Fibroblast of skin of abdomen (primary cell): ENCODE measurements at places on chromosomes 1 and 21.

DNA sequence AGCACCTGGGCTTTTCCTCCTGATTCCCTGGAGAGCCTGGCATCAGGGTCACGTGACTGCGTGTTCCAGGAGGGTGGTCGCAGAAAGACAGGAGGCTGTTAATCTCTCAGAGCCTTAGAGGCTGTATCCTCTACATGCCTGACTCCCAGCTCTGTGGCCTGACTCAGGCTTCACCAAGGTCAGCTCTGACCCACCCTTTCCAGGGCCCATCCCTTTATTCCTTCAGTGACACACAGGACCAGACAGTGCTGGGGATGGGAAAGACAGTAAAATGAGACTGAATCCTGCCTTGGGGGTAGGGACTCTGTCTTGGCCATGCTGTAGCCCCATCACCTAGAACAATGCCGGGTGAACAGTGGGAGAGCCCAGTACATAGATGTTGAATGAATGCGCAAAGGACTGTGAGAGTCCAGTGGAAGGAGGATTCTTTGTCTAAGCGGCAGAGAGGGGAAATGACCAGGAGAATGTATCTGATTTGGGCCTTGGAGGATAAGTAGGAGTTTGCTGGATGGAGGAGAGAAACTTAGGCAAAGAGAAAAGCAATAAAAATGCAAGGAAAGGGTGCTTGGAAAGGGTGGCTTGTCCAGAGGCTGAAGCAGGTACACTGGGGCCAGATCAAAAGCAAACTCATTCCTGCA, 33.0 kb downstream of the EPHX1 start:
- no peak for DNase-seq

DNA sequence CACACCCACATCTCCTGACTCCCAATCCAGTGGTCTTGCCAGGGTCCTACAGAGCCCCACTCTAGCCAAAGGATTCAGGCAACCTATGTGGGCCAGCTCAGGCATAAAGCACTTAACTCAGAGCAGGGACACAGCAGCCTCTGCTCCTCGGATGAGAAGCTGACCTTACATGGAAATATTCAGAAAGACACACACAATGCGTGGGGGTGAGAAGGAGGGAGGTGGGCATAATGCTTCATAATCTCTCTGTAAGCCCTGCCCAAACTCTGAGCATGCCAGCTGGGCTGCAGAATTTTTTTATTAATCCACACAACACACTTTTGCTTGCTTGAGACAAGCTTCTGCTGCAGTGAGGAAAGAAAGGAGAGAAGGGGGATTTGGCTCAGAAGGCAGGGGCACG, 21.6 kb downstream of the KCND3 start:
- DNase-seq = no peak

GRCh38 chr1:231059566-231060193, 19.6 kb upstream of the FAM89A start:
- peak; percentile 12 for DNase-seq

DNA sequence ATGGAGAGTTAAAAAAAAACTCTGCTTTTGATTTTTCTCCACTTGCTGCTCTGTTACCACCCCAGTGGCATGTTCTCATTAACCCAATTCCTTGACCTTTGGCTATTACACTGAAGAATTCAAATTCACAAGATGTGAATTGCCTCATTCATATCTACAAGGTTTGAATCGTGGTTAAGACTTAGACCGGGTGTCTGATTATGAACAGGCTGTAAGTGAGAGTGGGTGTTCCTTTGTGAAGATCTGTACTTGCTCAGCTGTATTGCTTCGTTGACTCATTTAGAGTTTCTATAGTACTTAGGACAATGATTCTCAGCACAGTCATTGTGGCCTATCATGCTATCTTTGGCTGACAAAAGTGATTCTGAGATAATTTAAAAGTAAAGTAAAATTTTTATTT, 36.4 kb downstream of the DNM3 start:
- peak; percentile 4 for DNase-seq

DNA sequence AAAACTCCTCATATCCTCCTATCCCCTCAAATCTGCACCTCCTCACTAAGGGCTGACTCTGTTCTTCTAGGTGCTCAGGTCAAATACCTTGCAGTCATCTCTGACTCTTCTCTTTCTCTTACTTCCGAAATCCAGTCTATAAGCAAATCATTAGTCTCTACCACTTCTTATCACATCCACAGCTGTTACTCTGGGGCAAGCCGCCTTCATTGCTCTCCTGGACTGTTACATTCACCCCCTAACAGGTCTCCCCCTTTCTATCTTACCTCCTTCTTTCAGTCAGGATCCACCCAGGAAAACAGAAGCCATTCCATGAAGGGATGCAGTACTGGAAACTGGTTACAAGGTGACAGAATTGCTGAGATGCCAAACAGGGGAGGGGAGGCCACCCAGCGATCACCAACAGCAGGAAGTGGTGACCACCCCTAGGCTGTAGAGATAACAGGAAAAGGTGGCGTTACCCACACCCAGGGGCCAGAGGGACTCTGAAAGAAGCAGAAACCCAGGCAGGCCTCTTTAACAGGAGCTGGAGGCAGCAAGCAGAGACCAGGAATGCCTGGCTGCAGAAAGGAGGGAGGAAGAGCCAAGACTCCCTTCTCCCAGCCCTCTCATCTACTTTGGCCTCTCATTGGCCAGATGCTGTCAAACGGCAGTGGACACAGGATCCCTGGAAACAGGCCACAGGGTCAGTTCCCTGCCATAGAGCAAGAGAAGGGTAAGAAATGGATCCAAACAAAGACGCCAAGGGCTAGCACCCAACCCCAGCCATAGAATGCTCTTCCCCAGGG, 55.5 kb upstream of the FOXO6 start:
- no peak for DNase-seq

GRCh38 chr1:39359028-39359570, 132.3 kb upstream of the BMP8A start:
- DNase-seq = no peak

- DNase-seq = peak; percentile 37
These were observed 1.7 kb downstream of the NR5A2 start for GRCh38 chr1:200029035-200029821.

DNA sequence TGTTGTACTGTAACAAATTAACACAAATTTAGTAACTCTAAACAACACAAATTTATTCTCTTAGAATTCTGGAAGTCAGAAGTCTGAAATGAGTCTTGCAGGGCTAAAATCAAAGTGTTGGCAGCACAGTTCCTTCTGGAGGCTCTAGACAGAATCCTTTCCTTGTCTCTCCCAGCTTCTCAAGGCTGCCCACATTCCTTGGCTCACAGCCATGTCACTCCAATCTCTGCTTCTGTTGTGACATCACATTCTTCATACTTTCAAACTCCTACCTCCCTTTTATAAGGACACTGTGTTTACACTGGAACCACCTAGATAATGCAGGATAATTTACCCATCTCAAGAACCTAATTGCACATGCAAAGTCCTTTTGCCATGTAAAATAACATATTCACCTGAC, 225.0 kb upstream of the PRMT6 start:
- peak; percentile 32 for DNase-seq

DNA sequence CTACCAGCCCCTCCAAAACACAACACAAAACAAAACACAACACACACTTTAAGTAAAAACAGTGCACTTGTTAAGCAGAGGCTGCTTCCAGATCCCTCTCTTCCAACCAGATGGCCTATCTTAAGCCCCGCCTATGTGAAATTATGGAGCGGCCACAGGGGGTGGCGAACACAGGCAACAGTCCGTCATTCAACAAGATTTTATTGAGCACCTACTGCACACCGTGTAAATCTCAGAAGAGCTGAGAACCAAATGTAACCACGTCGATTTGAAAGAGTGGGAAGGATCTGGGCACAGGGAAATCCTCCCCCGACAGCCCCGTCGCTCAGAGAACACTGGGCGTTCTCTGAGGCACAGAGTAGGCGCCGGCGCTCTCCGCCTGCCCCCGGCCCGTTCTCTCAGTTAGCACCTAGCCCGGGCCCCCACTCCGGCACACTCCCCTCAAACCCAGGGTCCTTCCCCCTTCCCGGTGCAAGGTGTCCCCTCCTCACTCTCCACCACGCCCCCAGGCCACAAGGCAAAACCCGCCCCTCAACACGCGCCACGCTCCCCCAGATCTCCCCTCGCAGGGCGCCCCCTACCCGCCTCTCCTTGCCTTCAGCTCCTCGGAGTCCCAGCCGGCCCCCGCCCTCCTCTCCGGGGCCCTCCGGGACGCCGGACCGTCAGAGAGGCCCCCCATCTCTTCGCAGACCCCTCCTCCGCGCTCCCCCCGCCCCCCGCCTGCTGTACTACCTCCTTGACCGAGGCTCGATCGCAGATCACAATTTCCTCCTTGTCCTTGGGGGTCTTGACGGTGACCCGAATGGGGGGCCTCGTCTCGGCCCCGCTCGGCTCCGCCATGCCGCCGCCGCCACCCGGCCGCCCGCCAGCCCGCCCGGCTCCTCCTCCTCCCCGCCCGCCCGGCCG, 483 bp downstream of the UBQLN4 start:
- peak; percentile 58 for DNase-seq
